BE2C (cell line): ENCODE measurements at places on chromosomes 6 and 20.
A peak's percentile ranks its signal among the peaks of the same experiment; 100 is the strongest.

DNA sequence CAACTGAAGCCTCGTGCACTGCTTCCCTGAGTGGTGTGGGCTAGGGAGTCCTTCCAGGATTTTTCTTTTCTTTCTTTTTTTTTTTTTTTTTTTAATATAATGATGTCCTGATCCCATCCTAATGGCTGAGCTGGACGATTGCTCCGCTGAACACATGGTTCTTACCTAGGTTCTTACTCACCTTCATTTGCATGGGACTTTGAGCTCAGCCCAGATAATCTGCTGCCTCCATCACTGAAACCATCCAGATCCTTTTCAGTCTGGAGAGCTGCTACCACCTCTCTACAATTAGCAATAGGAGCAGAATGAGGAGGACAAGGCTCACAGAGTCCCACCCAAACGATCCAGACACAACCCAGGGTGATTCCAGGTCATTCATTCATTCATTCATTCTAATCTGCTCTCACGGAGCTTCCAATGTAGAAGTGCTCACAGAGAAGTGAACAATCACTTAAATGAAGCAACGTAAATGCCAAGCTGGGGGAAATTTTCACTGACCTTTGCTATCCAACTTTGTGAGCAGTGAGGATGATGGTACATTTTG is 246.3 kb upstream of the RREB1 start:
- no peak for DNase-seq

- DNase-seq, result no peak
These were observed 3.8 kb downstream of the RIN2 start for GRCh38 chr20:19761841-19762240.

GRCh38 chr20:58111310-58112016 is 117.0 kb downstream of the ANKRD60 start:
- no peak for DNase-seq

DNA sequence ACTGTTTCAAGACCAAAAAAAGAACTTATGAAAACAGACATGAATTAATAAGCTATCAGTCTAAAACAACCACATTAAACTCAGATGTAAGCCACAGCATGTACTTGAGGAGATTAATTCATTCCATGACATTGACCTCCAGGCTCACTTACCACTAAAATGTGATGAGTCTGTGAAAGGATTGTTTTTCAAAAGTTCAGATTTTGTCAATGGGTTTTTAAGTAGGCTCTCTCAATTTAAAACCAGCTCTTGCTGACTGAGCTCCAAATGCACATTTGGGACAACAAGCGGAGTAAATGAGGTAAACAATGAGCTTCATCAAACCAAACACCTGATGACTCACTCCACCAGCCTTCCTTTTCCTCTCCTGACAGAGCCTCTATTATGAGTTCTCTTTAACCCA is 197.0 kb downstream of the SIM1 start:
- no peak for DNase-seq

GRCh38 chr20:63125838-63126601 is 89.9 kb downstream of the YTHDF1 start:
- no peak for DNase-seq

GRCh38 chr6:24272553-24272952 is 85.3 kb downstream of the DCDC2 start:
- no peak for DNase-seq

DNA sequence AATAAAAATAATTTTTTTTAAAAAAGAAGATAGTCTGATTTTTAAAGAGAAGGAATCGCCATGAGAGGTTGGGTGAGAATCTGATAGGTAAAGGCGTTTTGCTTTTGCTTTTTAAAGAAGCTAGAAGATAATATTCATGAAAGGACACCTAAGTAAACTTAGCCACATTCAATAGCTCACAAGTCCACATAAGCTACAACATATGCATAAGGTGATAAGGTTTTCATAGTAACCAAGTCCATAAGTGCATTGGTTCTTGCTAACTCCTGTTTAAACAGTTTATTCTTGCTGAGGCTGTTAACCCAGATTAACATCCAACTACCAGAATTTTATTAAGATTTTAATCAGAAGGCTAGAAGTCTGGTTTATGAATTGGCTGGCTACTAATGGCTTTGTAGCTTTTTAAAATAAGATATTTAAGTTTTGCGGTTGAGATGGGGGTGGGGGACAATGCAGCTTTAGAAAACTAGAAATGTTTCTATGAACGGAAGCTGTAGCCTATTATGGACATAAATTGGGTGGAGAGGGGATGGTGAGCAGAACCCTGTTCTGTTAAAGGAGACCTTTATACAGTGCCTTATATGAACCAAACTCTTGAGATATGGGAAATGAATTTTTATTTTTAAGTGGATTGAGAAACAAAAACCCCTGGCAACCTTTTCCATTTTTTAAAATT is 235.1 kb downstream of the ZFAND3 start:
- no peak for DNase-seq

- peak; percentile 36 for DNase-seq
These were observed 14.4 kb upstream of the HLA-DQA1 start for GRCh38 chr6:32622545-32623401.

- DNase-seq, result no peak
These were observed 13.8 kb downstream of the ECT2L start for GRCh38 chr6:138809677-138810076.

DNA sequence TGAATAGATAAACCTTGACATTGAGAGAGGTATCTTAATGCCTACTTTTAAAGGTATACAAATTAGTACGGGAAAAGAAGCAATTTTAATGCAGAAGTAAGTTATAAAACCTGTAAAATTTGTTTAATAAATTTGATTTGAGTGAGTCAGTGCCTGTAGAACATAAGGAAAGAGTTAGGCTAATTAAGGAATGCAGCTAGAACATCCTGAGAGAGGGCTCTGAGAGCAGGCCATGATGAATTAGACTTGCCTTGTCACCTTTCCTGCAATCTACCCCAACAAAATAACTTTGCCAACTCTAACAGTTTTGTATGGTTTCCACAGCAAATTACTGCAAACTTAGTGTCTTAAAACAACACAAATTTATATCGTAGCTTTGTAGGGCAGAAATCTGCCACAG is 700.8 kb downstream of the RFPL4B start:
- no peak for DNase-seq

DNA sequence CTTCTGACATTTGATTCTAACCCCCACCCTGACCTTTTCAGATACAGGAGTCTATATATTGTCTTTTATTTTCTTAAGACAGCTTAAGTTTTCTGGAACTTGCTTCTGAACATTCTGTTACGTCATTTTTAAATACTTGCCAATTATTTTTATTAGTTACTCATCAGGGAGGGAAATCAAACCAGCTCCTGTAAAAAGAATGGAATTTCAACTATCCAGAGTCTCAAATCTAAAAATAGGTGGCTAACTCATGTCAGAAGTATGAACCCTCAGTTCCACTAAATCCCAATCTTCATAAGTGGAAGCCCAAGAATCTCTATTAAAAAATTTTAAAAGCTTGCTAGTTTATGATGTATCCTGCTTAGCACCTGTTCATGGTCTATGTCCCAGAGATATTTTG is 900.0 kb downstream of the KIF16B start:
- DNase-seq, result no peak

GRCh38 chr6:100173211-100173610 is 179.2 kb upstream of the MCHR2 start:
- no peak for DNase-seq
